ENCODE measurements at places on chromosomes 16 and 17.

- no peak for DNase-seq
Measured at GRCh38 chr17:59435238-59435637, 103.8 kb downstream of the YPEL2 start.

DNA sequence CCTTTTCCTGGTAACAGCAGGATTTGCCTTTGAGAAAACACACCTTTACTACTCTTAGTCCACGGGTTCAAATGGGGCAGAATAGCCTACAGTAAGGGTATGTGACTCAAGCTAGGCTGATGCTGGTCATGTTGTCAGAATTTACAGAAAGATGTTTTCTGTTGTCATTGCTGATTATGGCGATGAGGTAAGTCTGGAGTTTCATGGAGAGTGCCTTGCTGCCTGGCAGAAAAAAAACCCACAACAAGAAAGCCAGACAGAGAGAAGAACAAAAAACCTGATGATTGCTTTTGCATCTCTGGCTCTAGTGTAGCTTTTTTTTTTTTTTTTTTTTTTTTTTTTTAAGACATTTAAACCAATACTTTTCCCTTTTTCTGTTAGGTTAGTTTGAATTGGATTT lies 47.9 kb downstream of the SLC6A4 start:
- DNase-seq = no peak

DNA sequence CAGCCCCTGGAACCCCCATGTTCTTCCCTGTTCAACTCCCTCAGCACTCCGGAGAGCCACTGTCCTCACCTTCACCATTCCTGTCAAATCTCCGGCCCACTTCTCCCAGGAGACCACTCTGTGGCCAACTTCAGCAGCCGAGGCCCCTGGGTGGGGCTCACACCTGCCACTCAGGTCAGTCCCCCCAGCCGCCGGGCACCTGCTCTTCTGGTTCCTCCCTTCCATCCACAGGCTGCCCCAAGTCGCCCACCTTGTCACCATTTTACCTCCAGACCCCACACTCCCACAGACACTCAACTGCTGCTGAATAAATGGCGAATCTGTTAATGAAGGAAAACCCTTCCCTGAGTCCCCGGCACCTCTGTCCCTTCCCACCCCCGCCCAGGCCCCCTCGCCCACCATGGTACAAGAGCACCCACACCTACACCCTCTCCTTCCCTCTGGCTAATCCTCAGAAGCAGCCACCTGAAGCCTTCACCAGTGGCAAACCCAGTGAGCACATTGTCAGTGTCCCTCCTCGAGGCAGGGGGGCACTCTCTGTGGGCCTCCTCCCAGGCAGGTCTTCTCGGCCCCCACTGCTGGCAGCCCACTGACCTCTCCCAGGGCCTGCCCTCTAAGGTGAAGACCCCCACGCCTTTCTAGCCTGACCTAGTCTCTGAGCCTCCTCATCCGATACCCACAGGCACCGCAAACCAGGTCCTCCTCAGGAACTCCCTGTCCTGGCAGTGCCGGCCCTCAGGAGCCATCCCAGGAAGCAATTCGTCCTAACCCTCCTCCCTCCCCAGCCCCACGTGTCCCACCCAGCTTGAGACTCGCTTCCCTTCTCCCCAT lies 8.2 kb downstream of the CANT1 start:
- DNase-seq = peak; percentile 2

DNA sequence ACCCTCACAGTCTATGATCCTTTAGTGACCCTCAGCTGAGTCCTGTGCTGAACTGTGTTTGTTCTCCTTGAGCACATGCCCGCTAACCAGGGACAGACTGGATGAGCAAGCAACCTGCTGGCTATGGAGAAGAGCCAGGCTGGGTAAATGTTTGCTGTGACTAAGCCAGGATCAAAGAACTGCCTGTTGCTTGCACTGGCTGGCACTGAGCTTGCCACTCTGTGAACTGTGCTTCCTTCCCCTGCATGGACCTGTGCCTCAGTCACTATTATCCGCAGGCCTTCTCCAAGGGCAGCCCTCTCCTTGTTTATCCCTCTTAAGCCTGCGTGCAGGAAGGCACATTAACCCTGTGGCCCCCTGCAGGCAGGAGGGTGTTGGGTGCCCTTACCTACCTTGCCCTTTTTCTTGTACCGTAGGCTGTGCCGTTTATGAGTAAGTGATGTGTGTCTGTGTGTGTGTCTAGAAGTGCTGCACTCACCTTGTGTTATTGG lies 7.4 kb downstream of the PNPO start:
- no peak for DNase-seq

DNA sequence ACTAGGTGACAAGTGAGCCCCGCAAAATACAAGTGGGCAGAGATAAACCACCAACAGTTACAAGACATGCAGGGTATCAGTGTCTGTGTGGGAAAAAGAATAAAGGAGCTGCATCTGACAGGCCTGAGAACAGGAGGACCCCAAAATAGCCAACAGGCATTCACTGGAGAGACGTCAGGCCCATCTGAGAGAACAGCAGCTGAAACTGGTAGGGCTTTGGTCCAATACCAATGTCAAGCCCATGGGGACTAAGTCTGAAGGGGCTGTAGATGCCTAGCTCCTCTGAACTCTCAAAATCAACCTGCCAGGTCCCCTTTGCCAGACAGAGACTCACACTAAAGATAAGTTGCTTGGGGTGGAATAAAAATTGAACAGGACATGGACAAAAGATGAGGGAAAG lies 30.5 kb upstream of the TANC2 start:
- no peak for DNase-seq

GRCh38 chr16:76653390-76654026 lies 376.3 kb downstream of the CNTNAP4 start:
- DNase-seq = no peak

DNA sequence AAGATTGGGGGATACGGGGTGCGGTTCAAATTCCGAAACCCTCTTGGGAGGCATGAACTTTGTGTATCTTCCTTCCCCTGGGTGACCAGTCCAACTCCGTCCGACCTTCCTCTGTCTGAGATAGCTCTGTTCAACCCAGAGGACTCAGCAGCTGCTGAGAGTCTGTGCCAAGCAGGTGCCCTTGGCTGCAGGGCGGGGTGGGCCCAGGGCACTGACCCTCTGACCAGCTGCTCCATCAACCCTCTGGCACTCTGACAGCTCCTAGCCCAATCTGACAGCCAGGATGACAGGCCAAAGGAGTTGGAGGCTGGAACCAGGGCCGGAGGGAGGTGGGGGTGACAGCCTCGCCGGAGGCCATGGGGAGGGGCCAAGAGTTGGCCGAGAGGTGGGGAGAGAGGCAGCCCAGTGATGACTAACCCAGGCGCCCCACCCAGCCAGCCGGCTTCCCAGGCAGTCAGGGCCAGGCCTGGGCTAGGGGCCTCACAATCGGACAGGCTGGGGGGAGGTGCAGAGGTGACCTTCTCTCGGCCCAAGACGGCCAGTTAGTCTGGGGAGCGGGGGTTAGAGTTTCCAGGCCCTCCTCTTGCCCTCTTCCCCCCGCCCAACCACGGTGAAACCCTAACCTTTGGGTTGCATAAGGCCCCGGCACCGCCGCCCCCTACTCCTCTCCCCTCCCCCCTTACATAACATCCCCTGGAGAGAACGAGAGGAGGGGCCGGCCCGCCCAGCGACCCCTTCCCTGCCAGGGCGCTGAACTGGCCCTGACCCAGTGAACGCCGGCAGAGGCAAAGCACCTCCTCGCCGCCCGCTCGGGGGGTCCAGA lies 5.0 kb upstream of the TLCD2 start:
- no peak for DNase-seq

- DNase-seq = peak; percentile 73
Measured at GRCh38 chr16:27449434-27450195, 47.6 kb downstream of the IL21R start.

DNA sequence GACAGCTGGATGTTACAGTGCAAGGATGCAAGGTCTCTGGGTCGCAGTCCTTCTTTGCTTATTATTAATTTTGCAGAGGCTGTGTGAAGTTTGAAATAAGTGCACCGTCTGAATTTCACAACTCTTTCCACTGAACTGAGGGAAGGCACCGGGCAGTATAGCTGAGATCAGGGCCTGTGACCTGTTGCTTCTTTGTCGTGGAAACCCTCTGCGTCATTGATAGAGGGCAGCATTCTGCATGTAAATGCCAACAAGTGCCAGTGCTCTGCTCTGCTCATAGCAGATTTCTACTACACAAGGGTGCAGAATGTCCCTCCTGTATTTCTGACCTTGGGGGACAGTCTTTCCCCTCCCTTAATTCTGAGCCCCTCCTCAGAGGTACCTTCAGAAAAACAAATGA lies 26.0 kb downstream of the CD300LF start:
- no peak for DNase-seq

GRCh38 chr16:88727871-88728270 lies 21.6 kb downstream of the CTU2 start:
- DNase-seq = no peak

DNA sequence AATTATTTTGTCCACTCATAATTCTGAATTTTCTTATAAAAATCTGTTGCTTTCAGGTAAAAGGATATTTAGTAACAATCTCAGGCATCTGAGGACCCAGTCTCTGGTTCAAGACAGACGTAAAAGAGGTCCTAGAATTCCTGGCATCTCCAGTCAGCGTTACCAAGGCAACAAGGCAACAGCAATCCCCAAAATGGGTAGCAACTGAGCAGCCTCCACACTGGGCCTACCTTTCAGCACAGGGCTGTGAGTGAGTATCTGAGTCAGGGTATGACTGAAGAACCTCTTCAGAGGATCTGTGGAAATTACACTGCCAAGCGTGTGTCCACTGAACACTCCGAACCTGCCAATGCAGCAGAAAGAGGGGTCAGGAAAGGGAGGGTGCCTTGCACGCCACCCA lies 20.8 kb downstream of the FANCA start:
- no peak for DNase-seq

DNA sequence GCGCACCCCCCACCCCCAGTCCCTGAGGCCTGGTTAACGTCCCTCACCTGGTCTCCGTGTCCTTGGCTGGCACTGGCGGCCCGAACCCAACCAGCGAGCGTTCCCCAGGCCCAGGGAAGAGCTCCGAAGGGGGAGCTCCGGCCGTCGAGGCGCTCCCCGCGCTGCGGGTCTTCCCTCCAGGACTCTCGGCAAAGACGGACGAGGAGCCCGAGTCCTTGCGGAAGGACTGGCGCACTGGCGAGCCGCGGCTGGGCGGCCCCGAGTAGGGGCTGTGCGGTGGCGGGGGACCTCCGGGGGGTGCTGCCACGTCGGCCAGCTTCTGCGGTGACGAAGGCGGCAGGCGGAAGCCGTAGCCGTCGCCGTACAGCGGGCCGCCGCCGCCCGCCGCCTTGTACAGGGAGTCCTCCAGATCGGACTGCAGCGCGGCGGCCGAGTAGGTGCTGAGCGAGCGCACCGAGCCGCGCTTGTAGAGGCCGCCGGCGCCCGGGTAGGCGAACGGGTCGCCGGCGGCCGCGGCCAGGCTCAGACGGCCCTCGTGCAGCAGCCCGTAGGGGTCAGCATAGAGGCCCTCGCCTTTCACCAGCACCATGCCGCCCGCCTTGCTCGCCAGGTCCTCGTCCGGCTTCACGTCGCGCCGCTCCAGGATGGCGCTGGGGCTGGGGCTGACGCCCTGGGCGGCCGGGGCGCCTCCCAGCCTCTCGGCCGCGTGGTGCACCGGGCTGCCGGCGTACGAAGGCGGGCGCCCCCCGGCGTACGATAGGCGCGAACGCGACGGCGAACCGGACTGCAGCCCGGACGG lies 44.1 kb downstream of the SRCIN1 start:
- no peak for DNase-seq

DNA sequence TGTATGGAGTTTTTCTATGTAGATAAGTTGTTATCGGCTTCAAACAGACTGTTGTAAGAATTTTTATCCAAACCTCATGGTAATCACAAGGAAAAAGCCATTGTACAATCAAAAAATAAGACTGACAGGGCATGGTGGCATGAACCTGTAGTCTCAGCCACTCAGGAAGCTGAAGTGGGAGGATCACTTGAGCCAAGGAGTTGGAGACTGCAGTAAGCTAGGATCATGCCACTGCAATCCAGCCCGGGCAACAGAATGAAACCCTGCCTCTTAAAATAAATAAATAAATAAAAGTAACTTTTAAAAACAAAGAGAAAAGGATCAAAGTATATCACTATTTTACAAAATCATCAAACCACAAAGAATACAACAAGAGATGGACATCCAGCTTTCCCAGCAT lies 14.4 kb downstream of the OR1A1 start:
- DNase-seq = no peak

DNA sequence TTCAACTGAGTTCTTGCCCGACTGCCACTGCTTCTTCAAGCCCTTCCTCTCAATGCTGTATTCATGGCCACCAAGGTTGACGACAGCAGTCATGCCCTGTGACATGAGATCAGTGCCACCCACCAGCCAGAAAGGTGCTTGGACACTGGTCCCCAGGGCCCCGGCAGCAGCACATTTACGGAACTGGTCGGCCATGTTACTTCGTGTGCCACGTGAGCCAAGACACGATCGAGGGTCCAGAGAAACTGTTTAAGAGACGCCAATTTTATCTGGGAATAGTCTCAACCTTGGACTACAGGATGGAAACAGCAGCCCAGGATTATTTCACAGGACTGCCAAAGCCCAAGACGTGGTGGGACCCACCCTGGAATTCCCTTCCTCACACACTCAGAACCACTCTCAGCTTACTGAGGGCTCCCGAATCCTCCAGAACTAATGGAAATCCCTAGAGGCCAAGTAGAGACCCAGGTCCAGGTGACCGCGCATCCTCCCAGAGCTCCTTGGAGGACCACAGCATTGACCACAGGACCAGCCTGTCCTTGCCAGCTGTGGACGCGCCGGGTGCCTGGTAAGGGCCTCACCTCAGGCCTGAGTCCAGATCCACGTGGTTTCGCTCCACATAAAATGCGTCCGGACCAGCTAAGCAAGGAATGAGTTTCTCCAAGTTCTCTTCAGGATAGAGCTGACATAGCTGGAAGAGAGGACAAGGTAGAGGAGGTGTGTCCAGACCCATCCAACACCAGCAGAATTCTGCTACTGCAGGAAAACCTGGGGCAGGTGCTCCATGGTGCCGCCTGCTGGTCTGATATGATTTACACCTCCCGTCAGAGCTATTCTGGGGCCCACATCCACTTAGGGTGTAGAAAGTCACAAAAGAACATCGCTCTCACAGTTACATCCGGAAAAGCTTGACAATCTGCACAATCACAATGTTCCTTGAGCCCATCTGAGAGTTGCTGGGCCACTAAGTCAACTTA lies 28.2 kb downstream of the MAP1LC3B start:
- DNase-seq = no peak

DNA sequence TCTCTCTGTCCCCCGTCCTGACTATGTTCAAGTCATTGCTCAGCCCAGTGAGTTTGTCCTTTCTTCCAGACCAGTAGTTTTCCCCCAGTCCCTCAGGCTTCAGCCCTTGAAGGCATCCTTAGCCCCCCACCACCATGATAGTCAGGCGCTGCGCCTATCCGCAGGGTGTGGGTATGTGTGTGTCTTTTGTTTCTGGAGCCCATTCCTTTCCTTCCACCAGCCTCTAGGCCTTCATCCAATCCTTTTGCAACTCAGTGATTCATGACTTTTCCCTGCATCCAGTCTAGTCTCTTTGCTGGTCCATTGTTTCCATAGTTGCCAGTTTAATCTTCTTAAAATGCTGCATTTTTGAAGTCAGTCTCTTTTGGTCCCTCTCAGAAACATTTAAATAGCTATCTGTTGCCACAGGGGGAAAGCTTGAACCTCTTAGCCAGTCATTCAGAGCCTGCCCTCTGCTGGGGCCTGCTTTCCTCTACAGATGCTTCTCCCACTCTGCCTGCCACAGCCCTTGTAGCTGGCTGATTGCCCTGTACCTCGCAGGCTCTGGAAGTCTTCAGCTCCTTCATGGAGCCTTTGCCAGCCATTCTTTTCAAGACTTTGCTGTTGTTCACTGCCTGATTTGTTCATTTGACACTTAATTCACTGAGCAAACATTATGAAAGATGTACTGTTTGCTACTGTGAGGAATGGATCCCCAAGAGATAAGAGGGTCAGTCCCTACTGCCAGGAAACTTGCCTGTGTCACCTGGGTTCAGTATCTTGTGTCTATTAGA lies 55.9 kb upstream of the ADCY7 start:
- DNase-seq = peak; percentile 51

- DNase-seq = no peak
Measured at GRCh38 chr16:79988721-79989220, 388.2 kb upstream of the MAF start.

Measured in germinal center (tissue), 1 donor.